ENCODE measurements at places on chromosomes 7 and 10.

DNA sequence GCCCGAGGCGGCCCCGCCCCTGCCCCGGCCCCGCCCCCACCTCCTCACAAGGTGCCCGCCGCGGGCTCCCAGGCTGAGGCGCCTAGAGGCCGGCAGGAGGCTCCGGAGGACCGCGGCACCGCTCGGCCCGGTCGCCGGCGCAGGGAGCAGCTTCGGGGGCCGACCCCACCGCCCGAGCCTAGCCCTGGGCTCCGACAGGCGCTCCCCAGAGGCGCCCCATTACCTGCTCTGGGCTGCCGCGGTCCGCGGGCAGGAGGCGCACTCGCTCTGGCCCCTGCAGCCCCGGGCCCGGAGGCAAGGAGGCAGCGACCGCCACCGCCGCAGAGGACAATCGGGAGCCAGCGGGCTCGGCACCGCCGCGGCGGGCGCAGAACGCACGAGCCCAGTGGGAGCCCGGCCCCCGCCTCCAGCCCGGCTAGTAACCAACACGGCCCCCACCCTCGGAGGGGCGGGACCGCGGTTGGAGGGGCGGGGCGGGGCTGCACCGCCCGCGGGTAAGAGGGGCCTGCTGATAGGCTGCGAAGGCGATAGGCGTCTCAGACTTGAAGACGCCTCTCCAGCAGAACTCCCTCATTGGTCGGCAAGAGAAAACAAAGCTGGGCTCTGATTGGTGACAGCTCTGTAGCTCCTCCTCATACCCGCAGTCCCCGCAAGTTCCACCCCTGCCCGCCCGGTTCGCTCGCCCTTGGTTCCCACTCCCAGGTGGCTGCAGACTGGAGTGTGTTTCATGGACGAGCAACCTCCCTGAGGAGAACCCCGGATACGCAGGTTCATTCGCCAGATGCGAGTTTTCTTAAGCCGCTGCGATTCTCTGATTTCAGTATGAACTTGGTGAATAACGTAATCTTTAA is at the start of gene MPP7:
Gene MPP7, minus strand, starts transcription at position 427 of the 851 bp plus-strand sequence. CDS start 64,460 bp downstream, outside the sequence.
- peak; percentile 98 for DNase-seq

- DNase-seq: peak; percentile 47
Observed at GRCh38 chr10:52977581-52977980, 205.0 kb upstream of the MBL2 start.

DNA sequence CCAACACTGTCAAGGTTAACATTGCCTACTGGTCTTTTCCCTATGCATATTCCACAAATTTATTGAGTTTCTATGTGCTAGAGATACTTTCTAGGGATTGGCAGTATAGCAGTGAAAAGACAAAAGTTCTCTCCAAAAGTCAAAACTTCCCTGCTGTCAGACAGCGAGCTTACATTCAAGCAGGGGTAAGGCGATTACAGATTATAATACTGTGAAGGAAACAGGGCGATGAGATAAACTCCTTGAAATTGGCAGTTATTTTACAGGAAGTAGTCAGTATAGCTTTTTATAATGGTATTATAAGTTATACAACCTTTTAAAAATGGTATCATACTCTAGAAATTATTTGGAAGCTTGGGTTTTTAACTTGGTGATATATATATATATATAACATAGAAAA is 9.9 kb downstream of the VPS50 start:
- no peak for DNase-seq

- peak; percentile 92 for DNase-seq
Observed at GRCh38 chr7:48088559-48089045, 463 bp upstream of the UPP1 start.

DNA sequence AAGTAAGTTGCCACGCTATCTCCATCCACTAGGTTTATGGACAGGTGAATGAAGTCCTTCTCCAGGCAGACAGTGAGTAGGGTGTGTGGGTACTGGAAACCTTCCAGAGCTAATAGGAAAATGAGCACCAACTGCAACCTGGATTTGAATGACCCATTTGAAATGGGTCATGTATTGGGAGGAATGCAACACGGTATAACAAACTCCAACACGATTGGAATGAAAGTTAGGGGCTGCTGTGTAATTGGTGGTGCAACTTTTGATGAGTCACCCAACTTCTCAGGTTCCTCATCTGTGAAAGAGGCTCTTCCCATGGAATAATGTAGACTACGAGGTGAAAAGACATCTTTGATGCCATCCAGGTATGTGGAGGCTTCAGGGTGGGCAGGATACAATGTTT is 241.4 kb upstream of the PODXL start:
- DNase-seq: no peak

DNA sequence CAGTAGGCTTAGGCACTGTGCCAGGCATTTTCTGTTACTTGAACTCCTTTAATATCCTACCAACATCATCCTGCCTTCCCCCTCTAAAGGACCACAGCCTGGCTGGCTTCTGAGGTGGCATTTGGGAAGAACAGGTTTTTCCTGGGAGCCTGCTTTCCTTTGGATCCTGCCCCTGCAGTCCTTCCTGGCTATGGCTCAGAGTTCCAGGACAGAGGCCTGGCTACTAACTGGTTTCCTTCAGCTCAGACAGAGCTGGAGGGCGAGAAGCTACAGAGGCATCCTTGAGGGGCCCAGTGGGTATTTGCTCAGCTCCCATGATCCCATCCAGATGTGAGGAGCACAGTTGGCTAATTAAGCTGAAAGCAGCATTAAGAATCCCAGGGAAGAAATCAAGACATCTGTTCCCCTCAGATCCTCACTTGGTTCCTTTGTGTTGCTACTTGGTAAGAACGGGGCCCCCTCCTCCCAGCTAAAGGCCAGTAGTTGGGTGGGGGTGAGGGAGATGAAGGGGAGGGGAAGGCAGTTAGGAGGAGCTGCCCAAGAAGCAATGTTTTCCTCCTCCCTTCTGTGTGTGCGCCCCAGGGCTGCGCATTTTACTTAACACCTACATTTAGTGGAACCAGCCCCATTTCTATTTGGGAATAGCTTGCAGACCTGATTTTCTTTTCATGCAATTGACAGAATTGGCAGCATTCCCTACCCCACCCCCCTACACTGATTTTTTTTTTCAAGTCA is 142.6 kb upstream of the SORCS3 start:
- DNase-seq: no peak

GRCh38 chr7:29793507-29793906 is 12.8 kb upstream of the WIPF3 start:
- no peak for DNase-seq

DNA sequence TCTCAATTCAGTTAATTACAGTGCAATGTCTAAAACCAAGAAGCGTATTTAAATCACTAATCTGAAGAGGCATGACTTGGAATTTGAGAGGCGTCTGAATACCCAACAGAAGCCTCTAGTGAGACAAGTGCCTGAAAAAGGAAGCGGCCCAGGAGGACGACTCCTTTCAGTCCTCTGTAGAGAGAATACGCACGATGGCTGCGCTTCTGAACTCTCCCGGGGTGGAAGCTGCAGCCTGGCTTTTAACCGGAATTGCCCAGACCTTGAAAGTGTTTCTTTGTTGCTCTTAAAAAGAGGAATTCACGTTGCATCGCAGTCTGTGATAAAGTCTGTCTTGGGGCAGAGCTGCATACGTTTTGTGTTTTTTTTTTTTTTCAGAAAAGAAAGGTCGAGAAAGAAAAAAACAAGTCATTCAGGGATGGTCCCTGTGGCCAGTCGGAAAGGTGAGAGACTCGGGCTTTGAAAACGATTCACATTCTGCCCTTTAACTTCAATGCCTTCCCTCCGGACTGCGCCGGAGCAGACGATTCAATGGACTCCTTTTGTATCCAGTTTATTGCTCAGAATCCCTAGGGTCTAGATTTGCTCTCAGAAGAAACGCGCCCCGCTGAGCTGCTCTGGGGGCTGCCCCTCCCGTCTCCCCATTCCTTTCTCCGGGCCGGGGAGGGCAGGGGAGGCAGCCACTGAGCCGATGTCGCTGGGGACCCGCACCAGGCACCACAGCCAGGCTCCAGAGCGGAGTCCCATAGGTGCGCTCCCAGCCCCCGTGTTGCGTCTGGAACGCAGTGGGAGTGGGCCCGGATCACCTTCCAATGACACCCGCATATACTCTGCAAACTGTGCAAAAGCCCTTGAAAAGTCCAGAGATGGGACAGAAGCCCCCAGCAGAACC is 994 bp upstream of the PTF1A start:
- no peak for DNase-seq

DNA sequence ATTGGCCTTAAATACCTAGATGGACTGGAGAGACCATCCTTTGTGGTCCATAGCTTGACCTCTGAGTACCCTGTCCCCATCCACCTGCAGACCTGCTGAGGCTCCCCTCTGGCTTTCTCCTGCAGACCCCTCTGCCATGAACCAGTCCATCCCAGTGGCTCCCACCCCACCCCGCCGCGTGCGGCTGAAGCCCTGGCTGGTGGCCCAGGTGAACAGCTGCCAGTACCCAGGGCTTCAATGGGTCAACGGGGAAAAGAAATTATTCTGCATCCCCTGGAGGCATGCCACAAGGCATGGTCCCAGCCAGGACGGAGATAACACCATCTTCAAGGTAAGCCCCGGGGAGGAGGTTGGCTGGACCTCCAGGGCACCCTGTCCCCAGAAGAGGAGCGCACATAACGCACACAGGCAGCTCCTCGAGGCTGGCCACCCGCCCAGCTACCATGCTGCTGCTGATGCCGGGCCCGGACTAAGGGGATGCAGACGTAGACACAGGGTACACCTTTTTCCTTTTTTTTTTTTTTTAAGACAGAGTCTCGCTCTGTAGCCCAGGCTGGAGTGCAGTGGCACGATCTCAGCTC is 4.3 kb downstream of the IRF5 start:
- DNase-seq: no peak

GRCh38 chr7:128453836-128454804 is 1.6 kb upstream of the HILPDA start:
- peak; percentile 67 for DNase-seq

DNA sequence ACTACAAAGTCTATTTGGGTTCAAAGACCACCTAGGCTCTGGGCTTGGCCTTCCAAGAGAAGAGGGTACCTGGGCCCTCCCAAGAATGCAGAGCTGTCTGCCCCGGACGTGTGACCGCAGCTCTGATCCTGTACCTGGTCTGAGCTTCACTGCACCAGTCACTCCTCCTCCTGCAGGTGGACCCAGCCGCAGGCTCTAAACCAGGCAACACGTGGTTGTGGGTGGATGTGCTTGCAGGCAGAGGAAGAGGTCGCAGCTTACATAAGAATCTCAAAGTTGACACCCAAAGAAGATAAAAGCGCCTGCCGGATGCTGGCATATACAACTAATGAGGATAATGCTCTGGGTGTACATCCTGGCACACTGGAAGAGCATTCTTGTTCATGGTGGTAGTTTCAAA is 9.4 kb upstream of the PFKP start:
- no peak for DNase-seq

DNA sequence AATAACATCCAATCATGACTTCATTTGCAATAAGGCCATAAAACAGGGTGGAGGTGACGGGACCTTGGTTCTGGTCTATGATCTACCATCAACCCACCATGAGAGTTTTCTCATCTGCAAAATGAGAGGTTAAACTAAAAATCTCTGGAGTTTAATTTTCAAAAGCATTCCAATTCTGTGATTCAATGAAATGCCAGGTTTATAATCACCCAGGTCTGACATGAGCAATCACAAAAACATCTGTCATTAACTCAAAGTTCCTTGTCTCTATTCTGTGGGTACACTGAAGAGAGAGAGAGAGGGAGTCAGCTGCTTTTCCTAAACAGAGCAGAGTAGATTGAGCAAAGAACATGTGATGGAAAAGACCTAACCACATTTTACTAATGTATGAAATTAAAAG is 75.4 kb downstream of the NUDCD3 start:
- no peak for DNase-seq

DNA sequence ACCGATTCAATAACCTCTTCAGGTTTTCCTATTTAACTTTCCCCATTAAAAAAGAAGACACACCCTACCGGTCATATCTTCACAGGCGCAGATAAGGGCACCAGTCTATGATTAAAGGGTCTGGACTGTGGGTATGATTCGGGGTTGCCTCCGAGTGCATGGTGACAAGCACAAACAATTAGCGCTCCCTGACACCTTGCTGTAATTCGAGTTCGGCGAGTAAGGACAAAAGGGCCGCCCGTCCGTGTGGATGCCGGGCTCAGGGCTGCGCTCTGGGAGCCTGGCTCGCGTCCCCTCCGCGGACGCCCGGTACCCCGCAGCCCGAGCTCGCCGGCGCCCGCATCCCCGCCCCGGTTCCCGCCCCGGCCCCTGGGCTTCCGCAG is 111.9 kb upstream of the RHEB start:
- DNase-seq: peak; percentile 71

GRCh38 chr7:100372694-100373093 is 593 bp upstream of the PILRA start:
- DNase-seq: no peak

GRCh38 chr10:13161857-13162271 is 506 bp downstream of the MCM10 start:
- no peak for DNase-seq

- DNase-seq: no peak
Observed at GRCh38 chr7:81185072-81185471, 266.2 kb upstream of the SEMA3C start.

GRCh38 chr7:5234852-5235831 is 45.1 kb downstream of the WIPI2 start:
- DNase-seq: no peak

- no peak for DNase-seq
Observed at GRCh38 chr10:69261184-69261583, 17.1 kb upstream of the HK1 start.

DNA sequence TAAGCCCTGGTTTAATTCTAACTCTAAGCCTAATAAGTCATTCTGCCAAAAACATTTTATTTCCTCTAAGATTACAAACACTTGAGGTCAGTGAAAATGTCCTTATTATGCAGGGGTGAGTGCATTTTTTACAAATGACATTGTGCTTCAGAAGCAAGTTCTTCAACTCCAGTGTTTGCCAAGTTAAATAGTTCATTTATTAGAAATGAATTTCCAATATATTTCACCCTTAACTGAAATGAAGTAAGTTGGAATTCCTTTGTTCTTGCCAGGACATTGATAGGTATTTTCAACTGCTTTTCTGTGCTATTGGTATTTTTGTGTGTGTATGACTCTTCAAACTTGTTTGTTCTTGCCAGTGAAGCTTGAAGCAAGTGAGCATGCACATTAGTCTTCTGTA is 89.5 kb upstream of the CCDC6 start:
- no peak for DNase-seq

DNA sequence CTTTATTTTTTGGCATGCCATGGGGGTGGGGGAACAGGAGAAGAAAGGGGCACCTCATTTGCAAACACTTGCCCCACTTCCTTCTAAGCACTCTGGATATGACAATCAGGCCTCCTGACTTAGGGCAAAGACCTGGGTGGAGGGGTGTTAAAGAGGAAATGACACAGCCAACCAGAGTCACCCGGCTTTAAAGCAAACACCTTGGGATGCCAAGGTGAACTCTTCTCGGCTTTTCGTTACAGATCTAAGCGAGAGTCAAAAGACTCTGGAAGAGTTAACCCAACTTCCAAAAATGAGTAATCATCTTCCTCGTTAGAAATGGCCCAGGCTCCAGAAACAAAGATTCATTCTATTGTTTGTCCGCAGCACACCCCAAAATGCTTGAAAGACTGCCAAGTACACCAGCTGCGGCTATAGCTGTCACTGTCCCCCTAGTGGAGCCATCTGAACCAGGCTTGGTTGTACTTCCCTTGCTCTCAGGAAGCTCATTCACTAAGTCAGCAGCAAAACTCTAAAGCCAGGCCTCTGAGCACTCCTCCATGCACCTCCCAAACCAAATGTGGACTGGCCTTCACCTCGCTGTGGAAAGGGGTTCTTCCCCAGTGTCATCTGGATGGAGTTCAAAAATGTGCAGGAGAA is 24.8 kb downstream of the FAM53B start:
- DNase-seq: peak; percentile 84
